Retinal pigment epithelial cell (primary cell): ENCODE measurements at places on chromosomes 3 and 15.

DNA sequence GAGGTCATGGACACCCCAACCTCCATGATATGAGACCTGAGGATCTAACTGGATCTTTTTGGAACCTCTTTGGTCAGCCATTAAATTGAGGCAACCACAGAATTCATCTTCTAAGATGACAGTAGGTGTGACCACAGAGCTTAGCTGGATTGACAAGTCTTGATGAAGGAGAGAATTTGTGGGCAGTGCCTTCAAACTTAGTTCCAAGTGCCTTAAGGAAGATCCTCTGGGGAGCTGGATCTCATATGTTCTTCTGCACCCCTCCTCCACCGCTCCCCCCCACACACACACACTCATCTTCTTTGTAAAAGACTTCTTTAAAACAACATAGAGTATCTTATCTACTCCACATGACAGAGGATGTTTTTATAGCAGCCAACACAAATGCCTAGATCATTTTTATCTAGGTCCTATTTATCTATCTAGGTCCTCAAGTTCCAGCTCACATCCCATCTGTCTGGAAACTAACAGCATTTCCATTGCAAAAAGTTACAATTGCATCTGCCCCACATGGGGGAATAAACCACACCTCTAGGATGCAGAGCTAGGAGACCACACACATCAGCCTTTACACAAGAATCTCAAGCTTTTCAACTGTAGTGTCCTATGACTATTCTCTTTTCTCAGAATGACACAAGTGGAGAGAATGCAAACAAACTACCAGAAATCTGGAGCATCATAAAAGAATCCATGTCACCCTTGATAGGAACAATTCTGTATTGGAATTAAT lies 37.4 kb downstream of the WWTR1 start:
- no peak for DNase-seq

DNA sequence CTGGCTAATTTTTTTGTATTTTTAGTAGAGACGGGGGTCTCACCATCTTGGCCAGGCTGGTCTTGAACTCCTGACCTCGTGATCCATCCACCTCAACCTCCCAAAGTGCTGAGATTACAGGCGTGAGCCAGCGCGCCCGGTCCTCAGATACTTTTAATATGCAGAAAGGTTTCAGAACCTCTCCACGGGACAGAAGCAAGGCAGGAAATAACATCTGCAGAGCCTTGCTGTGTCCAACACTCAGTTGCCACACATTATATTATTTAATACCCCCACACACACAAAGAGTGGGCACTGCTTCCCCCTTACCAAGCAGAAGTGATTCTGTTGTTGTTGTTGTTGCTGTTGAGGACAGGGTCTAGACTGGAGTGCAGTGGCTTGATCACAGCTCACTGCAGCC lies 28.0 kb downstream of the OSBPL10 start:
- no peak for DNase-seq

- DNase-seq, result no peak
These were observed 1.5 kb downstream of the CHST14 start for GRCh38 chr15:40472171-40472727.

- no peak for DNase-seq
These were observed 29.4 kb downstream of the ITGA11 start for GRCh38 chr15:68402432-68403160.

- DNase-seq, result no peak
These were observed 715.2 kb downstream of the GRM7 start for GRCh38 chr3:7576071-7576470.

DNA sequence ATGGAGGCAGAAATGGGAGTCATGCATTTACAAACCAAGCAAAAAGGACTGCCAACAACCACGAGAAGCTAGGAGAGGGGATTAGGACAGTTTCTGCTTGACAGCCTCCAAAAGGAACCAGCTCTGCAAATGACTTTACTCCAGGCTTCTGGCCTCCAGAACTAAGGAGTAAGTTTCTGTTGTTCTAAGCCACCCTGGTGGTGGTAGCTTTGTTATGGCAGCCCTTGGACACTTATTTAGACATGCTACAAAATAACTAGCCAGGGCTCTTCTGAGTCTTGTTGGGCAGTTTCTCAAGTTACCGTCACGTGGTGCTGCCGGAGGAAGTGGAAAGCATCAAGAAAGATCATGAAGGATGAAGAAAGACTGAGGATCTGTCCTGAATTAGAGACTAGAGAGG lies 386.5 kb downstream of the LRTM1 start:
- no peak for DNase-seq

- no peak for DNase-seq
These were observed 5.3 kb downstream of the P2RY12 start for GRCh38 chr3:151379083-151379734.

DNA sequence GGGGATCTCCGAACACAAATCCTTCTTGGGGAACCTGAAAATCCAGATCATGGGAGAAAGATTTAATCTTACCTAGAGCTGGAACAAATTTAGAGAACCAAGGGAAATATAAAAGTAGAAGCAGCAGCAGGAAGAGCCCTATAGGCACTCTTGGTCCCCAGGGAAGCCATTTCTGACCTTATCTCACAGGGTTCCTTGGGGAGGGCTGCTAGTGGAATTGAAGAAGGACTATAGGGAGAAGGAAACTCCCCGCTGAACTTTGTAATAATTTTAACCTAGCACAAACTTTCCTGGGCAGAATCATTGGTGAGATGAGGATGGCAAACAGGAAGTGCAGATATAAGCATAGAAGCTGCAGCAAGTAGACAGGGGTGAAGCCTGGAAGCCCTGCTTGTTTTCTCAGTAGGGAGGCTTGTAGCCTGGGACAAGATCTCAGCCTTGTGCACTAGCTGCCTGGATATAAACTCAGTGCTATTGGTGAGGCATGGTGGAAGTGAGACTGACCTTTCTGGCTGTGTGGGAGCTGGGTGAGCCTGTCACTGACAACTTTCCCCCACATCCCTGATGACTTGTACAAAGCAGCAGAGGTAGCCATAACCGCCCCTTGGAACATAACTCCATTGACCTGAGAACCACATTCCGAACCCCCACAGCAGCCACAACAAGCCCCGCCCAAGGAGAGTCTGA lies 343.0 kb upstream of the TGFBR2 start:
- DNase-seq, result no peak

- DNase-seq, result peak; percentile 48
These were observed 408.6 kb downstream of the PDCD6IP start for GRCh38 chr3:34207002-34207401.

- DNase-seq, result no peak
These were observed 97.0 kb downstream of the IGF2BP2 start for GRCh38 chr3:185727873-185728272.

GRCh38 chr3:144390786-144391185 lies 419.2 kb downstream of the DIPK2A start:
- DNase-seq, result no peak

GRCh38 chr3:127133971-127134370 lies 59.0 kb upstream of the PRR23E start:
- no peak for DNase-seq

DNA sequence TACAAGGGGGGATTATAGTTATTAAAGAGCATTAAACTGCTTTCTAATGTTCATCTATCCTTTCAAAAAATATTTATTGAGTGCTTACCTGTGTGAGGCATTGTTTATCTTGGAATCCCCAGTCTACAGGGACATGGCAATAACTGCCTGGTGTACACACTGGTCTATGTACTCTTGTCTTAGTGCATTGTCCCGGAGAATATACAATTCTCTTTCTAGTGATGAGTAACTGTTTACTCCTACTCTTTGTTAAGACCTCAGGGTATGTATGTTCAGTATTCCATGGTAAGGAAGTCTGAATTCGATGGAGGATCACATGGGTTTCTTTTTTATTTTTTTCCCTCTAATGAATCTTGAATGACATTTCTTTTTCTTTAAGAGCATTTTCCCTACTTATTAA lies 772.4 kb upstream of the NR2F2 start:
- DNase-seq, result no peak

GRCh38 chr15:80587007-80587406 lies 108.1 kb upstream of the ABHD17C start:
- no peak for DNase-seq

DNA sequence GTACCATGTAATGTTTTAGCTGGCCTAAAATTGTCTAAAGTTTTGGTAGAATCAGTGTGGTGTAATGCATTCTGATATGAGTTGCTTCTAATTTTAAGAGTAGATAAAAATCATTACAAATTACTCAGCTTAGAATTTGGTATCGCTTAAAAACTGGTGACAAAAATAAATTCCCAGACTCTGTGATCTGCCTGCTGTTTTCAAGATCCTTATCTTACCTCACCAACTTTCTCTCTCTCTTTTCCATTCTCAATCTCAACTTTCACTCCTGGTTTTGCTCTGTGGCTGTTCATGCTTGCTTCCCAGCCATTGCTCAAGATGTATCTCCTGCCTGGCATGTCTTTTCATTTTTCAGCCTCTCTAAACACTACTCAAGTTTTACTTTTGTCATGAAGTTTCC lies 45.7 kb downstream of the TCF12 start:
- no peak for DNase-seq

- no peak for DNase-seq
These were observed 100.5 kb upstream of the ZBED2 start for GRCh38 chr3:111695636-111696117.

- no peak for DNase-seq
These were observed 177.7 kb downstream of the UACA start for GRCh38 chr15:70585707-70586034.

GRCh38 chr15:46304321-46304720 lies 669.5 kb downstream of the SQOR start:
- no peak for DNase-seq

DNA sequence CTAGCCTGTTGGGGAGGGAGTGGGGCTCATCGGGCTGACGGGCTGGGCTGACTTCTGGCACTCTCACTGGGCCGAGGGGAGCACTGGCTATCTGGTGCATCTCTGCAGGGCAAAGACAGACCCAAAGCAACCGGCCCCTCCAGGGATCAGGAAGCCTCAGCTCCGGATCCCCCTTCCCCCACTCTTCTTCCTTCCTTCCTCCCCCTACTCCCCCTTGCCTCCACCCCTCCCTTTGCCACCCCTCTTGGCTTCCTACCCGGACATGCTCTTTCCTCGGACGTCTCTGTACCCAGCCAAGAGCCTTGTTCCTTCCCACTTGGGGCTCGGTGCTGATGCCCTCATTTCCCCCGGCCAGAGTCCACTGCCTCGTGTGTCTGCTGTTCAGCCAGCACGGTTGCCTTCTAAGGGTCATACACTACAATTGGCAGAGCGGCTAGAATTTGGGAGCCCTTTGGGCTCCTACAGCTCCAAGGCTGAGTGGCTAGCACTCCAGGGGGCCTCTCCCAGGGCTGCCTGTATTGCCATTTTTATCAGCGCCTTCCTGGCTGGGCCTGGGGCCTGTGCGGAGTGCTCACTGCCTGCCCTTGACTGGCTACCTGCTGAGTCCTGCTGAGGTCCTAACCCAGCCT lies 10.9 kb downstream of the SEMA3F start:
- DNase-seq, result no peak

GRCh38 chr3:111311709-111312235 lies 230.2 kb upstream of the CD96 start:
- no peak for DNase-seq

DNA sequence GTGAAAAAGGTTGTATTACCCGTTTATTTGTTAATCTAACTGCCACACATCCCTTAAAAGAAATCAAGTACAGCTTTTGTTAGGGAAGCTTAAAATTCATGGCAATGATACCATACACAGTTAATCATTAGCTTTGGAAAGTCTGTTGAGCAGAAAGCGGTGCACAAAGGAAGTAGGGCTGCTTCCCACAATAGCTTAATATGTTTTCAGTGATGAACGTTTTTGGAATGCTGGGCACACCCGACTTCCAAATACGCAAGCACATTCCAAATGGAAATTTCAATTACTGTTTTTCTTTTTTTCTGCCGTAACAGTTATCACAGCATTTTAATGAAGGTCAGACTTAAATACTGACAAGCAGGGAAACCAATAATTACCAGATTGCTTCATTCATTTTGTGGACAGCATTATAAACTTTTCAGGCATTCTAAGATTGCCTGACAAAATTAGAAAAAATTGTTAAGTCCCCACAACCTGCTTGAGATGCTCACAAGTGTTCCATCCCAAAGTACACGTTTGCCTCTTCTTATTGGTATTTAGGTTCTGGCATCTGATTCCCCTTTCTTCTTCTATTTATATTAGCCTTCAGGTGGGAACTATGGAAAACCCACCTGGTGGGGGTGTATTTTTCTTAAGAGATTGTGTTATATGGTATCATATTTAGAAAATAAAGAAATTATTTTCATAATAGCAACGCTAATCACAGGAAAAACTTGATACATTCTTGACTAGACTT lies 1.1 kb upstream of the ECT2 start:
- DNase-seq, result peak; percentile 98

DNA sequence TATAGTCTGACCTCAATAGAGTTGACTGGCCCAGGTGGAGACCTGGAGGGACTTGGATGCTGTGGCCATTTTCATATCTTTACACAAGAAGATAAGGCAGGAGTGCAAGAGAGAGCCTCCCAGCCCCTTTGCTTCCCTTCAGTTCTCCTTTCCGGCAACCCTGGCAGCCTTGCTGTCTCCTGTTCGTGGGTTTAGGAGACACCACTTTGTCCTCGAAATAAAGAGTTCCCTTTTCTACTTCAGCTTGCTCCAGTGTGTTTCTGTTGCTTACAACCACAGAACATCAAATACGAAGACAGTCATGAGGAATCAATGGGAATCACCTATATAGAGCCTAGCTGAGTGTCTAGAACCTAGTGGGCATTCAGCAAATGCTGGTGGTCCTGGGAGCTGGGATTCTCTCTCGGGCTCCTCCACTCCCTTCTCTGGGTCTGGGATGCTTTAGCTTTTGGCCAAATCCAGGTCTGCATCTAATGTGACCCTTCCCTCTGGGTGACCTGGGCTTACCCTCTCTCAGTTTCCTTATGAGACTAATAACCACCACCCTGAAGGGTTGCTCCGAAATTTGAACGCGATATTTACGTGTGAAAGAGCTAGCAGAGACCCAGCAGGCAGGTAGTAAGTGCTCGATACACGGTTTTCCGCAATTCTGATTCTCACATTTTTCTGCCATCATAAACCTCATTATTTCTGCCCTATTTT lies 44.5 kb downstream of the PCSK6 start:
- DNase-seq, result no peak

- DNase-seq, result no peak
These were observed 12.5 kb upstream of the RARRES1 start for GRCh38 chr3:158744567-158745288.

DNA sequence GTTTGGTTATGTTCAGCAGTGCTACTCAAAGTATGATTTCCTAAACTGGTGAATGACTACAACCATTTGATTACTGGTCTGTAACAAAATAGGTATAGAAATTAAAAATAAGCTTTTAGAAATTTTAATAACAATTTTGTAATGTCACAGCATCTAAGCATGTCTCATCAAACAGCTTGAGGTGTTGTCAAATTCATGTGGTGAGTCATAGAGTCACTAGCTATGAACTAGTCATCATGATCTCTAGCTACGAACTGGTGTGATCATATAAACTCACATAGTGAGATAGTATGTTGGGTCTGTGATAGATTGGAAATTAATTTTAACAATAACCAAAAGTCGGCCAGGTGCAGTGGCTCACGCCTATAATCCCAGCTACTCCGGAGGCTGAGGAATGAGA lies 213.9 kb upstream of the RBMS3 start:
- DNase-seq, result no peak
